ENCODE measurements at places on chromosomes 2 and 18. TPM values are rescaled to one million over a fixed set of nuclear protein-coding genes. Genes with fewer than 3 reads are reported as not detected.

SERPINB3 gene
- total RNA-seq = 1.1 TPM

HS1BP3 gene
- 23.5 TPM for total RNA-seq

SULT1C3 gene
- not detected for total RNA-seq

GNAL gene
- 12.1 TPM for total RNA-seq

NOSTRIN gene
- total RNA-seq = 99.8 TPM

GRCh38 chr2:74756356-74756890 is 77.5 kb upstream of the HK2 start:
- no peak for DNase-seq

DNA sequence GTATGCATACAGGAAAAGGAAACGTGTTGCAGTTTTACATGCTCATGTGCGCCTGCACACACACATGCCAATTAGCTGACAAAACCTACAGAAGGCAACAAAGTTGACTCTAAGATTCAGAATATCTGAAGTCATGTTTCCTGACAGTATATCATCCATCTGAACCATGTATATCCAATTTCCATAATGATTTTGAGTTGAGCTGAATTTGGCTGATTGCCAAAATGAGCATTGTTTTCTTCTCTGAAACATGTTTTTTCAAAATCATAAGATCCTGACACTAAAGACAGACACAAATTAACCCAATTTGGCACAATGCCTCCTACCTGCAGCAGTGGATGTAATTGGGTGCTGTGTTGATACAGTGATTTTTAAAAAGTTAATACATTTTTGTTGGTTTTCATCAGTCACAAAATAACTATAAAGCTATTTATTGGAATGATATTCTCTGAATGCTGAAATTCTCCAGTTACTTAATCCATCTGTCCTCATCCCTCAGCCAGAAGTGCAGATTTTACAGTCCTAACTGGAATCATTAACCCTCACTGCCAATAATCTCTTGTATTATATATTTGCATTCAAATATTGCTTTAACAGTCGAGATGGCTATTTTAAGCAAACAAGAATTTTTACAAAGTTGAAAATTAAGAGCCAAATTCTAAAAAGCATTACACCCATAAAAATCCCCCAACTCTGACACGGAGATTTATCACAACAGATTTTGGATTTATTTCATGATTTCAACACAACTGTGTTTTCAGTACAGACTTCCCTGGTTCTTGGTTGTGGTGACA is 161.7 kb upstream of the LMAN1 start:
- DNase-seq = no peak

TUBA3E gene
- total RNA-seq = 141 TPM

DNA sequence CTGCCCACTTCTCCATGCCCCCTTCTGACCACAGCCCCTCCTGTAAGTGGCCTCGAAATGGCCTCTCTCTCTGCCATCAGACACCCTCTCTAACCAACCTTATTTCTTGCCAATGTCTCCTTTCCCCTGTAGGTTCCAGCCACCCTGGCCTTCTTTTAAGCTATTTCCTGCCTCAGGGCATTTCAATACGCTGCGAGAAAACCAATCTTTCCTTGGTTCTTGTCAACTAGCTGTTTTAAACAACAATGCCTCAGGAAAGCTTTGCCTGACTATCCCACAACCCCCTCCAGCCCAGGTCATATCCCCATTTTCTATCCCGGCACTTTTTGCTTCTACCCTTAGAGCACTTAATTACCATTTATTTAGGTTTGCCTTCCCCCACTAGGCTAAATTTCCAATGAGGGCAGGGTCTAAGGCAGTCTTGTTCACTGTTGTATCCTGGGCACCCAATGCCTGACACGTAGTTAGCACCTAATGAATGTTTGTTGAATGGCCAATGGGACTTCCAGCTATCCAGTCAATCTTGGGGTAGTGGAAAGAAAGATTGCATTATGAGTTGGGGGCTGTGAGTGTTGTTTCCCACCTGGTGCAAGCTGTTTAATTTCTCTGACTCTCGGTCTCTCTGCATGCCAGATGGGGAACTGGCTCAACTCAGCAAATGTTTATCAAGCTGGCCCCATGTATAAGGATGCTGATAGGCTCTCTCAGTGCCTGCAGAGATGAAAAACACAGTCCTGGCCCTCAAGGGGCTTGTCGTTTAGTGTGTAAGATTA is 291.2 kb downstream of the SRBD1 start:
- DNase-seq = no peak

PPP4R3B gene
- total RNA-seq = 65.8 TPM

COL6A3 gene
- total RNA-seq = 35.1 TPM

PCARE gene
- total RNA-seq = 0.06 TPM

DNA sequence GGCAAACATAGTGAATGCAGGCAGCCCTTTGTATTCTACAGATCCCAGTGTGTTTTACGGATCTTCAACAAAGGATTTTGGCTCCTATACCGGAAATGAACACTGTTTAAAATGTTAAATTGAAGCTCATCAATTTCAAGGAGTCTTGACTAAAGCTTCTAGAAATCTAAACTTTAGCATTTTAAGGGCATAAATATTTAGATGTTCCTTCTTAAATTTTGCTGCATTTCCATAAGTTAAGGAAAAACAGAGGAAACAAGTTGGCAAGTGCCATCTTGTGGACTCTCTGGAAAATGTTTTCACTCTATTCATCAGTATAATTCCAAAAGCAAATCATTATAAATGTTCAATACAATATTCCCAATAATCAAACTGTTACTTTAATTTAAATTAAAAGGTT is 19.6 kb downstream of the CHN1 start:
- no peak for DNase-seq

DNA sequence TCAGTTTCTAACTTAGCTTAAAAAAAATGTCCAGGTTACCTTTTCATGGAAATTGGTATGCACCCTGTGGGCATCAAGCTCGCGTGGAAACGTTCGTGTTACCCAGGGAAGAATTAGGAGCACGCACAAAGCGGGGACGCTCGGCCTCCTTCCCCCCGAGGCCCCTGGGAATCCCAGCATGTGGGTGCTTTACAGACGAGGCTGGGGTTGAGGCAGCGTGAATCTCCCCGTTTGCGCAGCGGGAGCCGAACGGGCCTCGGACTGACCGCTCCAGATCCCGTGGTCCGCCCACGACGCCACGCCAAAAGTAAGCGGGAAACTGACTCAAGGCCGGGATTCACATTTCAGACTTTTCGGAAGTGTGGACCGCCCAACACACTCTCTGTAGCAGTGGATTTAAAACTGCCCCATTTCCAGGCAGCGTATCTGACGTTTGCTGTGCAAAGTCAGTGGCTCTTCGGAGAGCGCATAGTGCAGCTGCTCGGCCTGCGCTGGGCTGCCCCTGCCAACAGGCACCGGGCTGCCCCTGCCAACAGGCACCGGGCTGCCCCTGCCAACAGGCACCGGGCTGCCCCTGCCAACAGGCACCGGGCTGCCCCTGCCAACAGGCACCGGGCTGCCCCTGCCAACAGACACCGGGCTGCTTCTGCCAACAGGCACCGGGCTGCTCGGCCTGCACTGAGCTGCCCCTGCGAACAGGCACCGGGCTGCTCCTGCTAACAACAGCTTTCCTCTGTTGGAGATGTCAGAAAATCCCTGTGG is 49.7 kb downstream of the SH3YL1 start:
- no peak for DNase-seq

TBR1 gene
- total RNA-seq = 2.4 TPM

DNA sequence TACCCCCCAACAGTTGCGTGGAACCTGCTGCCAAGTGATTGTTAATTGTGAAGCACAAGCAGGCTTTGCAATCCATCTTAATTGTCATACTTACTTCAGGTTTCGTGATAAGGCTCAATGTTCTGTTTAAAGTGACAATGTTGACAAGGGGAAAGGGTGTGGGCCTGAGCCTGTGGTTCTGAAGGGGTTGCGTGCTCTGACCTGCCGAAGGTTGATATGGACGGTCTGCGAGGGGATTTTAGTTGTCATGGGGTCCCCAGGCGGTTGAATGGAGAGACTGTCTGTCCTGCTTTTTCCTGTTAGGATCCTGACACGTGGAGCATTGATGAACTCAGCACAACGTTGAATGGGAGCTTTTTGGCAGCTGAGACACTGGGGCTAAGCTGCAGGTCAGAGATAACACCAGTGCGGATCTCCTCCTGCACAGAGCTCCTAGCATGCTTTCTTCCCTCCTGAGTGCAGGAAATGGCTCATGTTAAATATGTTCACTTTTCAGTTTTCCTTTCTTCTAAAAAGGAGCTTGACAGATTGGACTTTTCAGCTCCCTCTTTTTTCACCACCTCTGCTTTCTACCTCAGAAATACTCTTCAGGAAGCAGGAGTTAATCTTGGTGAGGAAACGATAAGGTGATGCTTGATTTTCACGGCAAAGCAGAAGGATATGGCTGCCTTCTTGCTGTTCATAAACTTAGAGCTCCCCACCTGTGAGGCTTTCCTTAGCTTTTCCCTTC is 62.9 kb upstream of the ZEB2 start:
- DNase-seq = no peak

LOXHD1 gene
- 29.6 TPM for total RNA-seq

GRCh38 chr2:183348492-183348891 is 224.2 kb downstream of the NUP35 start:
- no peak for DNase-seq

PLEKHH2 gene
- total RNA-seq = 45.3 TPM
